Activated naive CD4-positive, alpha-beta T cell treated with anti-CD3 and anti-CD28 coated beads, Interleukin-2, amount 10 ng/mL, durations not matched to agents 7 days and 5 days (primary cell): ENCODE measurements at places on chromosomes 11 and 22.

GRCh38 chr11:112929432-112929831 is 31.8 kb upstream of the NCAM1 start:
- no peak for DNase-seq

GRCh38 chr22:20449819-20450550 is 12.4 kb upstream of the SCARF2 start:
- DNase-seq = no peak

DNA sequence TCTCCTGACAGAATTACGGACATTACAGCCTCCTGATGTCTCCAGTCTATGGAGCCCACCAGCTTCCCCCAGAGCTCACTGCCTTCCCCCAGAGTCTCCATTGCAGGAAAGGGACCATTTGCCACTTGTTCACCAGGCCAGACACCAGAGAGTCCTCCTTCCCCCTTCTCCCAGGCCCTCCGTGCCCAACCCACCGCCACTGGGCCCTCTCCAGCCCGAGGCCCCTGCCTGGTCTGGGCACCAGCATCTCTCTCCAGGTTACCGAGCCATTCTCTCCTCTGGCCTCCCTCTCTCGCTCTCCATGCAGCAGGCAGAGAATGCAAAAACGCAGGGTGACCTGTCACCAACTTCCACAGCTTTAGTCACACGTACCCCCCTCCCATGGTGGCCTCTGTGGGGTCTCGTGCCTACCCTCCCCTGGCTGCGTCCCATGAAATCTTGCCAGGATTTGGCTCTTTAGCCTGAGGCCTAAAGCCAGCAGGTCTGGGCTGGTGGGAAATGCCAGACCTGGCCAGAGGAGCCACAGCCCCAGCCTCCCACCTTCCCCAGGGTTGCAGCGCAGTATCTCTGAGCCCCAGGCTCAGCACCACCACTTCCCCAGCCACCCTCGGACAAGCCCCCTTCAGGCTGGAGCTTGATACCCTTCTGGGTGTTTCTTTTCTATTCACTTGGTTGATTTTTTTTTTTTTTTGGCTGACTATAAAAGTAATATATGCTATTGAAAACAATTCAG is 6.8 kb upstream of the SERPINH1 start:
- DNase-seq = no peak

DNA sequence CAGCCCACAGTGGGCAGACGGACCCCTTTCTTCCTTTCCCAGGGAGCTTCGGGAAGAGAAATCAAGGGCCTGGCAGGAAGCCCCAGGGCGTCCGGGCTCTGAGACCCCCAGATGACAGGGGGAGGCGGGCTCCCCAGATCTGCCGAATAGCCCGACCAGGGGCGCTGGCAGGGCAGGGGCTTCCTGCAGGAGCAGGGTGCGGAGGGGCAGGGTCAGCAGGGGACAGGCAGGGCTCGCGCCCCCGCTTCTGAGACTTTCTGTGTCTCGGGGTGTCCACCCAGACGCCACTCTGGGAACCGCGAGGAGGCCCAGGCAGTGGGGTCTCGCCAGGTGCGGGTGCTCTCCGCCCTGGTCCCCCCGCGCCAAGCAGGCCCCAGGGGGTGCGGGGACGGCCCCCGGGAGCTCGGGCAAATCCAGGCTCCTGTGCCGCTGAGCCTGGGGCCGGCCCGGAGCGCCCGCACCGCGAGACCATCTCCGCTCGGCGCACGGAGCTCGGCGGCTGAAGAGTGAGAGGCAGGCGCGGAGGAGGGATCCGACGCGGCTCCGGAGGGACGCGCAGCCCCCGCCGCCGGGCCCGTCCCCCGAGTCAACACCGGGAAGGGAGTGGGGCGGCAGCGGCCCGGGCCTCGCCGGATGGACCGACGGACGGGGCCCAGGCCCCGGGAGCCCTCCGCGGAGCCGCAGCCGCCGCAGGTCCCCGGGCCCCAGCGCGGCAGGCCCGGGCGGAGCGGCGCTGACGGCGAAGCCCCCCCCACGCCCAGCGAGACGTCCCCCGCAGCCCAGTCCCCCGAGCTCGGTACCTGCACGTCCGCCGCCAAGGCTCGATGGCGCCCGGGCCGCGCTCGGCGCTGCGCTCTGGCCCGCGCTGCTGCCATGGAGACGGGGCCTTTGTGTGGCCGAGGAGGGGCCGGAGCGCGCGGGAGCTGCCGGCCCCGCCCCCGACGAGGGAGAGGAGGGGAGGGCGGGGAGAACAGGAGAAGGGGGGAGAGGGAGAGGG is at the start of gene PLXNB2:
PLXNB2 (minus strand) TSS at position 894 of the 997 bp plus-strand sequence. CDS start 17,062 bp downstream, outside the sequence.
- DNase-seq = peak; percentile 48

DNA sequence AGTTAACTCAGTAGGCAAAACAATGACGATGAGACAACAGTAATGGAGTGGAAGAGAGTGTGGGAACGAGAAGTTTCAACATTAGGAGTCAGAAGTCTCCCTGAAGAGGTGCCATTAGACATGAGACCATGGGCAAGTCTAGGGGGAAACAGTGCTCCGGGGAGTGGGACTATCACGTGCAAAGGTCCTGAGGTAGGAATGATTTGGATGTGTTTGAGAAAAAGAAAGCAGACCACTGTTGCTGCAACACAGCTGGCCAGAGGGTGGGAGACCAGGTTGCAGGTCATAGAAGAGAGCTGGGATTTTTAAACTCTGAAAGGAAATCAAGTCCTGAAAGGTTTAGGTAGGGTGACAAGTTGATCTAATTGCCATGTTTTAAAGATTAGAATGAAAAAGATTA is 63.0 kb downstream of the NAV2 start:
- DNase-seq = no peak

GRCh38 chr11:127345819-127346459 is 345.4 kb upstream of the KIRREL3 start:
- peak; percentile 21 for DNase-seq

DNA sequence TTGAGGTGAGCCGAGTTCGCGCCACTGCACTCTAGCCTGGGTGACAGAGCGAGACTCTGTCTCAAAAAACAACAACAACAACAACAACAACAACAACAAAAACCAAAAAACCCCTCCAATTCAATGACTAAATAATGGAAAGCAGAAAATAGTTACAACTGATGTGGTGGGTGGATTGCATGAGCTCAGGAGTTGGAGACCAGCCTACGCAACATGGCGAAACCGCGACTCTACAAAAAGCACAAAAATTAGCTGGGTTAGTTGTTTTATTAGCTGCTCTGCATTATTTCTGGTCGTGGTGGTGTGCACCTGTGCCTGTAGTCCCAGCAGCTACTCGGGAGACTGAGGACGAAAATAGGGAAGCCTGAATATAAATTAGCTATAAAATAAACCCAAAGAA is 2.6 kb upstream of the PATL1 start:
- DNase-seq = no peak

DNA sequence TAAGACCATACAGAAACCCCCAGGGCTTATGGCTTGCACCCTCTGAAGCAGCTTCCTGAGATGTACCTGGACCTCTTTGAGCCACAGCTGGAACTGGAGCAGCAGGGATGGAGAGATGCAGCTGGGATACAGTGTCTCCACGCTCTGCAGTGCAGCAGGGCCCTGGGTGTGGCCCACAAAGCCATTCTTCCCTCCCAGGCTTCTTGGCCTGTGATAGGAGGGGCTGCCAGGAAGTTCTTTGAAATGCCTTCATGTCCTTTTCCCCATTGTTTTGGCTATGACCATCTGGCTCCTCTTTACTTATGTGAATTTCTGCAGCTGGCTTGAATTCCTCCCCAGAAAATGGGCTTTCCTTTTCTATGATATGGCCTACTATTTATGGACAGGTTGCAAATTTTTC is 37.1 kb upstream of the RAB38 start:
- DNase-seq = no peak

- no peak for DNase-seq
These were observed 55.5 kb upstream of the GRAMD1B start for GRCh38 chr11:123374622-123374968.
